ENCODE measurements at places on chromosomes 16 and 17. TPM values are rescaled to one million over a fixed set of nuclear protein-coding genes. Genes with fewer than 3 reads are reported as not detected.
A peak's percentile ranks its signal among the peaks of the same experiment; 100 is the strongest.

DNA sequence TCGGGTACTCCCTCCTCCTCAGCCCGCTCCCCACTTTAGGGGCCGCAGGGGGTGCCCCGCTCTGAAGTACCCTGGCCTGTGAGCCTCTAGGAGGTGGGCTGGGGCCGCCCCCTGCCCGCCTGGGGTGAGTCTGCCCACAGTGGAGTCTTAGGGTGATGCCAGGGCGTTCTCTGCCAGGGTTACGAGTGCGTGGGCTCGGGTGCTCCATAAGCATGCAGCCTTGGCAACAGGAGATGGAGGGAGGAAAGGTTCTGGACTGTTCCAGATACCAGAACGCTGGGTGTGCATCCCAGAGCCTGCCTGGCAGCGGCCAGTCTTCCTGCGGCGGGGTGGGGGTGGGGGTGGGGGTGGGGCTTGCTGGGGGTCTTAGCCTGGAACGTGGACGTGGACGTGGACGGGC is 15.9 kb downstream of the CACNA1H start:
- DNase-seq: no peak

DNA sequence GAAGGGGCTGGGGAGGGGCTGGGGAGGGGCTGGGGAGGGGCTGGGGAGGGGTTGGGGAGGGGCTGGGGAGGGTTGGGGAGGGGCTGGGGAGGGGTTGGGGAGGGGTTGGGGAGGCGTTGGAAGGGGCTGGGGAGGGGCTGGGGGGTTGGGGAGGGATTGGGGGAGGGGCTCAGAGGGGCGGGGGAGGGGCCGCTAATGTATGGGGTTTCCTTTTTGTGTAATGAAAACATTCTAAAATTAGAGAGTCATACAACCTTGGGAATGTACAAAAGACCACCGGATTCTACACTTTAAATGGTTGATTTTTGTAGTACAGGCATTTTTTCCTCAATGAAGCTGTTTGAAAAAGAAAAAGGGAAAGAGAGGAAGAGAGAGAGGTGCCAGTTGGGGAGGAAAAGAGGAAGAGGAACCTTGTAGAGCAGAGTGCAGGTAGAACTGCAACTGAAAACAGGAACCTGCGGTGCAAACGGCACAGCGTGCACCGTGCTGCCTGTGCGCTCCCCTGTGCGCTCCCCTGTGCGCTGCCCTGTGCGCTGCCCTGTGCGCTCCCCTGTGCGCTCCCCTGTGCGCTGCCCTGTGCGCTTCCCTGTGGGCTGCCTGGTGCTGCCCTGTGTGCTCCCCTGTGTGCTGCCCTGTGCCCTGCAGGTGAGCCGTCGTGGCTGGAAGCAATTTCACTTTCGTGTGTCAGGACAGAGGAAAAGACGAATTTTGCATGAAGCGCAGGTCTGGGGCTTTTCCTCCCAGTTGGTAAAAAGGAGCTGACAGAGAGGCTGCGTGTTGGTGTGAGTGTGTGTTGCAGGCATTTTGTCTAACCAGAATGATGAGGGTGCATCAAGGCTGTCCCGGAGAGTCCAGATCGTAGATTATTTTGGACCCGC is 40.8 kb downstream of the METRNL start:
- DNase-seq: no peak

DNA sequence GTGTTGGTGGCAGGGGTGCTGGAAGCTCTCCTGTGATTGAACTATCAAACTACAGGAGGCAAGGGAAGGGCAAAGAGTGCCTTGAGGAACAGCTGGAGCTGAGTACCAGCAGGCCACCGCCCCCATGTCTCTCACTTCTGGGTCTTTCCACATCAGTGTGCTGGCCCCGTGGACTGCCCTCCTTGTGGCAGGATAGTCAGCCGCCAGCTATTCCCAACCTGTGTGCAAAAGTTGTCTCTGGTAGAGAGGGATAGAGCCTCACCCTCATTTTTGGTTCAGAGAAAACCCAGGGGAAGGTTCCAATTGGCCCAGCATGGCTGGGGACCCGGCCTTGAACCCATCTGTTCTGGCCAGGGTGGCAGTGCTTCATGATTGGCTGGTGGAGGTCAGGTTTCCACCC is 211.8 kb downstream of the IRF8 start:
- no peak for DNase-seq

Gene ZPBP2
- total RNA-seq: not detected

GRCh38 chr16:85392756-85393673 is 220.1 kb upstream of the GSE1 start:
- no peak for DNase-seq

Gene AANAT
- not detected for total RNA-seq

Gene HSPB9
- total RNA-seq: not detected

GRCh38 chr17:30717291-30718098 is 107.0 kb downstream of the CRLF3 start:
- DNase-seq: no peak

DNA sequence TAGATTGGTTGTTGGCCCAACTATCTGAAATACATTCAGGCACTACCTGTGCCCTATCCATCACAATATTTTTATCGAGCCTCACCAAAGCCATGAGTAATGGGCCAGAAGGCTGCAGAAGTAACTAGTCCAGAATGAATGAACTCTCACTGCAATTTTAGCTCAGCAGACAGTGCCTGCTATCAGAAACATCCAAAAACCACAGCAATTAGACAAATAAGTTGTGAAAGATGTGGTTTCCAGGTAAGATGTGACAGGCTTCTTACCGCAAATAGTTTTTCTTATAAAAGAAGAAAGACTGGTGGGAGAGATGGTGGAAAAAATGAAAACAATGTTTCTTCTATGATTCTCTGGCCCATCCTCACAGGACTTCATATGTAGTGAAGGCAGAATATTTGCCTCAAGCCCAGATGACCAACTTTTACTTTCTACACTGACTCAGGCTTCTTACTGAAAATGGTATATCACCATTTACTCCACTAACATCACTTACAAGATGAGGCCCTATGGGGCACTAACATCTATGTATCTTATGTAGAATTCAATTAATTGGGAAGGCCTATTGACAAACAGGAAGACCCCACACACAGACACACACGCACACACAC is 9.8 kb upstream of the RFFL start:
- no peak for DNase-seq

DNA sequence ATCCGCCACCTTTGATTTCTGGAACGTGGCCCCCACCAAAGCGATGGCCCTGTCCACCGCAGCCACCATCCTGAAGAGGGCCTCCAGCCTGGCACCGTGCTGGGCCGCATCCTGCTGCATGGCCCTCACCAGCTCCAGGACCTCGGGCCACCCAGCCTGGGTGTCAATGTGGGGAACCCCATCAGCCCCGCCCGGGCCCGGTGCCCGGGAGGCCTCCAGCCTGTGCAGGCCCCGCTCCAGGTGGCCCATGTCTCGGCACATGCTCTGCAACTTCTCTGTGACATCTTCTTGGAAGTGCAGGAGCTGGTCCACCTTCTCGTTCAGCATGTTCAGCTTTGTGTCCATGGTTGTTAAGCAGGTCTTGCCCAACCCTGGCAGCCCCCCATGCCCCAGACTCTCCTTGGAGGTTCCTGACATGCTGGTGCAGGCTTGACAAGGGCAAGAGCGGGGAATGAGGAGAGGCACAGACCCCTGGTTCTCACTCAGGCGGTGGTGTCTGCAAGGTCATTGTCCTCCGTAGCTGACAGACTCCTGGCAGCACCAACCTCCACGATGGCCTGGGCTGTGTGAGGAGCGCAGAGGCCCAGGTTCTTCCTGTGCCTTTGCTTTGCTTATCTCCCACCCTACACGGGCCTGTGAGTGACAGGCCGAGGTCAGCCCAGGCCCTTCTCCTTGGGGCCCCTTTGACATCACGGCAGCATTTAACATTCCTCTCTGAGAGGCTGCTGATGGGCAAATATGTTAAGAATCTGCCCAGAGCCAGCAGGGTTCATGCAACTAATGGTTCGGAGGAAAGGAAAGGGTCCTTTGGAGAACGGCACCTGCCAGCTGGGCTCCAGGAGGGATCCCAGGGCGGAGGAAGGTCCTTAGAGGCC is at the start of gene MYLK3:
Gene MYLK3 (minus strand): TSS at position 568 of the 875 bp plus-strand sequence. CDS start 151 bp downstream, at position 417.
- no peak for DNase-seq

- no peak for DNase-seq
These were observed 17.9 kb upstream of the ERCC4 start for GRCh38 chr16:13902052-13902451.

Gene NTN1
- total RNA-seq: 1.2 TPM

- peak; percentile 13 for DNase-seq
These were observed 50.0 kb downstream of the SF3B3 start for GRCh38 chr16:70573451-70574121.

DNA sequence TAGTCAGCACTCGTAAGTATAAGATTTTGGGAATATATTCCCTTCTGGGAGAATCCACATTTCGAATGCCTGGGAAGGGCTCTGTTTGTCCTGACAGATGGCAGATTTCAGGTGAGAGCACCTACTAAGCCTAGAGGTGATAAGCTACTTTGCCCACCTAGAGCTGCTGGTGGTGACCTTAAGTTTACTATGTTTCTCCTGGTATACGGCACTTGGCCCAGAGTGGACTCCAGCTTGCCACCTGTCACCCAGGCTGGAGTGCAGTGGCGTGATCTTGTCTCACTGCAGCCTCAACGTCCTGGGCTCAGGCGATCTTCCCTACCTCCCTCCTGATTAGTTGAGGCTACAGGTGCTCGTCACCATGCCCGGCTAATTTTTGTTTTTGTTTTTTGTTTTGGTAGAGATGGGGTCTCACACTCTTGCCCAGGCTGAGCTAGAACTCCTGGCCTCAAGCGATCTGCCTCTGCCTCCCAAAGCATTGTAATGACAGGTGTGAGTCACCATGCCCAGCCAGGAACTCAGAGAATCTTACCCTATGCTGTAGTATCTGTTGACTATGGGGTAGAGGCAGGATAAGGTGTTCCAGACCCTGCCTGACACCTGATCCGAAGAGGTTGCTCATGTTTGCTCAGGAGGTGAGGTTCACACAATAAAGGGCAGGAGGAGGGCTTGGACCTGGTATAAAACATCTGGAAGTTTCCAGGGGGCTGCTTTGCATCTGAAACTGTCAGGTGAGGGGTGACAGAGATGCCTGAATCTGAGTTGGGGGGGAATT is at the start of gene ZG16:
Gene ZG16 (plus strand): TSS at position 681 of the 775 bp plus-strand sequence. CDS start 1,011 bp downstream, outside the sequence.
- DNase-seq: no peak

- no peak for DNase-seq
These were observed 615.7 kb upstream of the SALL1 start for GRCh38 chr16:51766739-51767138.

Gene RPL23
- total RNA-seq: 1,471 TPM

- no peak for DNase-seq
These were observed 7.3 kb downstream of the PCGF2 start for GRCh38 chr17:38740806-38741205.

DNA sequence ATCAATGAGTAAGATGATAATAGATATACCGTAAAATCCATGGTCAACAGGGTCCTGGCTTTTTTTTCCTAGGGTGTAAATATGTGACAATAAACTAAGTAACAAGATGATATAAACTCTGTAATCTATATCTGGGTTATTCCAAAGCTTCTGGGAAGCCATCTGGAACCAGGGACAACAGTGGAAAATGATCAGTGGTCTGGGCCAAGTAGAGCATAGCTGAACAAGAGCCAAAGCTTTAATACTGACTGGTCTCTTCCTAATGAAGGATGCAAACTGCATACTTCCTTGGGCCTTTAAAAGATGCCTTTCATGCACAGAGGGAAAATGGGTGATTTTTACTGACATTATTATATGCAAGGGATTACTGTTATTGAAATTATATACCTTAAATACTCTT is 8.9 kb downstream of the CA10 start:
- no peak for DNase-seq

Gene USP43
- 10.3 TPM for total RNA-seq

DNA sequence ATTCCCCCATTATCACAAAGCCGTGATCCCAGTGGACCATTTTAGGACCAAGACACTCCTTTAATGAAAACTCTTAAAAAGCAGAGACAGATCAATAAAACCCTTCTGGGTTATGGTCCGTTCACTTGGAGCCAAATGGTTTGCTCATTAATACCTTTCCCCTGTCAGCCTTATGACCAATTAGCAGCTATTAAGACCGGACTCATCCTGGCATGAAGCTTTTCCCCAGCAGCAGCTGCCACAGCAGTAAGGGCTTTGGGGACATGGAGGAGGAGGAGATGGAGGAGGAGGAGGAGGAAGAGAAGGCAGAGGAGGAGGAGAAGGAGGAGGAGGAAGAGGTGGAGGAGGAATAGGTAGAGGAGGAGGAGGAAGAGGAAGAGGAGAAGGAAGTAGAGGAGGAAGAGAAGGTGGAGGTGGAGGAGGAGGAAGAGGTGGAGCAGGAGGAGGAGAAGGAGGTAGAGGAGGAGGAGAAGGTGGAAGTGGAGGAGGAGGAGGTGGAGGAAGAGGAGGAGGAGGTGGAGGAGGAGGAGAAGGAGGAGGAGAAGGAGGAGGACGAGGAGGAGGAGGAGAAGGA is 50.1 kb upstream of the IRX3 start:
- DNase-seq: no peak

DNA sequence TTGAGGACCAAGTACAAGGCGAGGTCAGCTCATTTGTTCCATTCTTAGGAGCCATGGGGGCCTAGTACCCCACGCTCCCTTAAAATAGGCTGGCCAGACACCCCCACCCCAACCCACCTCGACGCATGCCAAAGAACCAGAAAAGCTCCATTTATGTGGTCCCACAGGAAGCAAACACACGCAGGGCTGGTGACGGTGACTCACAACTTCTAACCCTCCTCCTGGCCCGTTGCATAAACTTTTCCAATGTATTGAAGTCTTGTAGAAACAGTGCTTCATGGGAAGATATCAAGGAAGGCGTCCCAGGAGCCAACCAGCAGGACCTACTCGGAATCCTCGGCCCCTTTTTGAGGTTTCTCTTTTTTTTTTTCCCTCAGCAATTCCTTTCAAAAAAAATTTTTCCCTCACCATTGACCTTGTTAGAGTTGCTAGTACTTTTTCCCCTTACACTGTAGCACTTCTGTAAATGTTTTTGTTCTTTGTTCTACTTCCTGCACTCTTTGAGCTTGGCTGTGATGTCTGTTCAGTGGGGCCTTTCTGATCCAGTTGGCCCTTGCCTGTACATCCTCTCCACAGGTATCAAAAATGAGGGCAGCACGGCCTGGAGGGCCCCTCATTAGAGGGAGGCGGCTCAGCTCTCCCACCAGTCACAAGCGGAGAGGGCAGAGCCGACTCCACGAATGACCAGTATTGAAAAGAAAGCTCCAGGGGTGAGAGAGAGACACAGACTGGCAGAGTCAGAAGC is 208.3 kb downstream of the RGS9 start:
- DNase-seq: no peak

GRCh38 chr16:4601036-4601863 is 13.4 kb downstream of the UBALD1 start:
- DNase-seq: no peak

DNA sequence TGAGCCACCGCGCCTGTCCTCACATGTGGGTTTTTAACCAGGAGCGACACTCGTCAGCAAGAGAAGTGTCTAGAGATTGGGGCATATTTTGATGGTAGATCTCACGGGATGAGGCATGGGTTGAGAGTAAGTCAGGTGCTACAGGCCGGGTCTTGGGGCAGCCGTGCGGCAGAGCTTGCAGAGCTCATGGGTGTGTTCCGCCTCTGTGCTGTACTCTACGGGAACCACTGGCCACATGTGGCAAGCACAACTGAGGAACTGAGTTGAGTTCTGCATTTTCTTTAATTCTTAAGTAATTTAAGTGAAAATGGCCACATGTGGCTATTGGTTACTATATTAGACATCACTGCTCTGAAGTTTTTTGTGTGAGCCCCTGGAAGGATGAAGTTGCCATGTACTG is 9.6 kb downstream of the CLUAP1 start:
- DNase-seq: no peak

- no peak for DNase-seq
These were observed 9.3 kb downstream of the CHD9NB start for GRCh38 chr16:53043428-53043831.

Measured in epithelial cell of proximal tubule (primary cell).